Airway epithelial cell (primary cell): ENCODE measurements at places on chromosomes 3 and 15. TPM values are rescaled to one million over a fixed set of nuclear protein-coding genes. Genes with fewer than 3 reads are reported as not detected.

The VILL gene
- total RNA-seq, result 41.4 and 53.0 TPM in 2 replicates

The CLEC3B gene
- total RNA-seq, result 0.79 TPM in 1 of 2 replicates, not detected in the other

The NME9 gene
- total RNA-seq, result not detected in 2 replicates

The IL5RA gene
- total RNA-seq, result not detected in 2 replicates

The SIDT1 gene
- total RNA-seq, result 1.4 and 3.7 TPM in 2 replicates

The SLC9C1 gene
- not detected in 2 replicates for total RNA-seq

The POLQ gene
- total RNA-seq, result 3.7 and 4.9 TPM in 2 replicates

The MYL3 gene
- total RNA-seq, result not detected in 2 replicates

The BCL2A1 gene
- total RNA-seq, result 0.35 and 2.0 TPM in 2 replicates

The SHC4 gene
- 0.37 and 0.78 TPM in 2 replicates for total RNA-seq

The PDIA5 gene
- total RNA-seq, result 19.5 and 24.1 TPM in 2 replicates

The CHAC1 gene
- 5.9 and 10.5 TPM in 2 replicates for total RNA-seq

The NAA50 gene
- total RNA-seq, result 186 and 192 TPM in 2 replicates

The BMF gene
- total RNA-seq, result 0.78 and 1.0 TPM in 2 replicates

The CD96 gene
- not detected in 2 replicates for total RNA-seq

The GNAT1 gene
- 0.35 TPM in 1 of 2 replicates, not detected in the other for total RNA-seq

The SYNM gene
- total RNA-seq, result 0.63 and 0.74 TPM in 2 replicates

The TFDP2 gene
- 52.3 and 91.3 TPM in 2 replicates for total RNA-seq

The LRTM1 gene
- total RNA-seq, result not detected in 2 replicates

The OR5H14 gene
- total RNA-seq, result not detected in 2 replicates

The STRA6 gene
- 0.28 and 0.79 TPM in 2 replicates for total RNA-seq

The DNASE1L3 gene
- total RNA-seq, result 0.21 TPM in 1 of 2 replicates, not detected in the other

The RASL12 gene
- not detected in 2 replicates for total RNA-seq

The IDH3A gene
- total RNA-seq, result 43.4 and 54.6 TPM in 2 replicates

The CHRFAM7A gene
- 0.23 and 1.1 TPM in 2 replicates for total RNA-seq

The SPINK8 gene
- not detected in 2 replicates for total RNA-seq

The DIS3L gene
- total RNA-seq, result 10.7 and 14.5 TPM in 2 replicates
